ENCODE measurements at places on chromosomes 2 and 18.

DNA sequence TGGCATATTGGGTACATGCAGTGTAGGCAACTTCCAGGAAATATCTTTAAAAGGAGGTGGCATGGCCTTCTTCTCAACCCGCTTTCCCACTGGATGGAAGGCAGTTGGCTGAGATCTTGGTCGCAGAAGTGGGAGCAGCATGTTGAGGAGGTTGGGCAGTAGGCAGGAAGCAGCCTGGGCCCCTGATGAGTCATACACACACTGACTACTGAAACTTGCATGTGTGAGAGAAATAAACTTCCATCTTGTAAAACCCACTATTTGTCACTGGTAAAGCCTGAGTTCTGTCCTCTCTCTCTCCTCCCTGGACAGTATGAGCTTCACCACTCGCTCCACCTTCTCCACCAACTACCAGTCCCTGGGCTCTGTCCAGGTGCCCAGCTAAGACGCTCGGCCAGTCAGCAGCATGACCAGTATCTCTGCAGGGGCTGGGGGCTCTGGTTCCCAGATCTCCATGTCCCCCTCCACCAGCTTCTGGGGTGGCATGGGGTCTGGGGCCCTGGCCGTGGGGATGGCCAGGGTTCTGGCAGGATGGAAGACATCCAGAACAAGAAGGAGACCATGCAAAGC is 233.8 kb upstream of the SPRED2 start:
- DNase-seq = no peak

- no peak for DNase-seq
These were observed 154.4 kb downstream of the DNER start for GRCh38 chr2:229559986-229560385.

DNA sequence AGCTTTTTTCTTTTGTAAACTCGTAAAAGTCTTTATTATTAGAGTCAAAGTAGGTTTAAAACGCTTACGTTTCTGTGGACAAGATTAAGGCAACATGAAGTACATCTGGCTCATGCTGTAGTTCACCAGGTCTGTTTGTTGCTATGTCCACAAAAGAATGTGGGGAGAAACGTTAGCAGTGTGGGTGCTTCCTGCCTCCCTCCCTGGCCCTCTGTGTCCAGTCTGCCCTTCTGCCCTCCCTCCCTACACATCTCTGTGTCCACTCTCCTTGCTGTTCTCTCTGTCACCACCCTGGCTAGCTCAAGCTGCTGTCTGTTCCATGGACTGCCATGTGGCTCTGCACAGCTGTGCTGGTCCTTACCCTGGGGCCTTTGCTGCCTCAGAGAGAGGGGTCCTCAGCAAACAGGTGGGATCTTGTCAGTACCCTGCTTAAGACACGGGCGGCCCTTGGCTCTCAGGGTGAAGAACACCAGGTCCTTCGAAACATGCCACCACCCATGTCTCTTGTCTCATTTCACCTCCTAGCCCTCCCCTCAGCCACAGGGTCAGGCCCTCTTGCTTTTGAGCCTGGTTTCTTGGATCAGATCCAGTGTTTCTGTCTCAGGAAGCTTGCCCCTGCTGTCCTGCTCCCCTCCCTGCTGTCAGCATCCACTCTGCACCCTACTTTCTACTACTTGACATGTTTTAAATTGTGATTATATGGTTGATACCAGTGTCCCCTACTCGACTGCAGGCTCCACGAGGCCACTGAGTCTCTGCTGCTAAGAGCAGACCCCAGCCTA is 79.2 kb downstream of the LIMS1 start:
- DNase-seq = no peak

GRCh38 chr2:129744649-129745048 is 234.8 kb upstream of the RAB6C start:
- DNase-seq = no peak

GRCh38 chr2:121319941-121320340 is 34.9 kb upstream of the TFCP2L1 start:
- DNase-seq = no peak

GRCh38 chr2:197158591-197159550 is 151.7 kb downstream of the ANKRD44 start:
- no peak for DNase-seq

DNA sequence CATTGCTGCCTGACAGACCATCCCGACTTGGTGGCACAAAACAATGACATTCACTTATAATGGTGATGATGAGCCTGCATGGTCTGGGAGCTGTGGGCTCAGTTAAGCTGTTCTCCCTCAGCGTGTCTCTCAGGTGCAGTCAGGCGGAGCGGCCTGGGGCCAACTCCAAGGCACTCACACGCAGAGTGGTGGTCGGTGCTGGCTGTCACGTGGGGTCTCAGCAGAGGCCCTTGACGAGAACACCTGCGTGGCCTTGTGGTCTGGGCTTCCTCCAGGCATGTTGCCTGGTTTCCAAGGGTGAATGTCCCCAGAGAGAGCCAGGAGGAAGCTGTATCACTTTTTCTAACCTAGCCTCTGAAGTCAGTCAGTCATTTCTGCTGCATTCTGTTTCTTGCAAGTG is 29.8 kb downstream of the ARMC9 start:
- DNase-seq = no peak

- DNase-seq = no peak
These were observed 240.3 kb downstream of the CDH7 start for GRCh38 chr18:65990944-65991708.

DNA sequence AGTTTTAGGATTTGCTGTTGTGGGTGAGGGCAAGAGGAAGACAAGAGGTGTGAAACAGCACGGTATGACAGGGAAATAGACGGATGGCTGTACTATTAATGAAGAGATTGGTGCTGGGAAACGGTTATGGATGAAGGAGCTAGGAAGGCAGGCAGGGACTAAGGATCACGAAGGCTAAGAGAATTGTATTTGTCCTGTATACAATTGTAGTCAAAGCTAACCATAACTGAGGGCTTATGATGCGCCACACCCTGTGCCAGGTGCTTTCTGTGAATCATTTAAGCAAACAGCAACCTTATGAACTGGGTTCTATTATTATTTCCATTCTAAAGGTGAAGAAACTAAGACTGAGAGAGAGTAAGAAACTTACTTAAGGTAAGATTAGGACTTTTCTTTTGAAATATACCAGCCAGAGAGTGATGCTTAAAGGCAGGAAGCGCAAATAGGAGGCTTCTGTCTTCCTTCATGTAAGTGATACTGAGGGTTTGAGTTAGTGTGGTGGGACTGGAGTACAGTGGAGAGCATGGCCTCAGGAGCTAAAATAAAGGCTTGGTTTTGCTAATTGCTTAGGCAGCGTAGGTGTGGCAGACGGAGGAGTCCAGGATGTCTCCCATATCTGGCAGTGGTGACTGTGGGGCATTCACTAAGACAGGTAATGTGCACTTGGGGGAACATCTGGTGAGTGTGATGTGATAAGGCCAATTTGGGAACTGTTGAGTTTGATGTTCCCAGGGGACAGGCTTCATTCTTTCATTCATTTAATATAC is 85.8 kb downstream of the PLEKHM3 start:
- no peak for DNase-seq

DNA sequence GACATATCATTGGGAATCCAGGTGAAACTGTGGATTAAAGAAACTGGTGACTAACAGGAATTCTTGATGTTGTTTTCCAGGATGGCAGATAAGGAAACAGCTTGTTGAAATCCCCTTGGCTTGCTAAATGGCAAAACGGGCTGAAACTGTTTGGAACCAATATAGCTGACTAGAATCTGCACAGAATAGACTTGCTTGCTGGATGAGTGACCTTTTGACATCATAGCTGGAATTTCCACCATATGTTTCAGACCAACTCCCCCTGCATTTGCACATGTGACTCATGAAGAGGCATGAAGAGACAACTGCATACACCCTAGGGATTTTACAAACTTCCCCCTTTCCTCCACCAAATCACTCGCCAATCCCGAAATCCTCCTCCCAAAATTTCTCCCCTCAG is 87.7 kb upstream of the LYPD1 start:
- no peak for DNase-seq
